ENCODE measurements at places on chromosomes 5 and 9.
A peak's percentile ranks its signal among the peaks of the same experiment; 100 is the strongest.

- DNase-seq, result no peak
Measured at GRCh38 chr9:132802121-132802795, 75.8 kb downstream of the AK8 start.

GRCh38 chr5:620152-620551 lies 8.0 kb downstream of the CEP72 start:
- no peak for DNase-seq

DNA sequence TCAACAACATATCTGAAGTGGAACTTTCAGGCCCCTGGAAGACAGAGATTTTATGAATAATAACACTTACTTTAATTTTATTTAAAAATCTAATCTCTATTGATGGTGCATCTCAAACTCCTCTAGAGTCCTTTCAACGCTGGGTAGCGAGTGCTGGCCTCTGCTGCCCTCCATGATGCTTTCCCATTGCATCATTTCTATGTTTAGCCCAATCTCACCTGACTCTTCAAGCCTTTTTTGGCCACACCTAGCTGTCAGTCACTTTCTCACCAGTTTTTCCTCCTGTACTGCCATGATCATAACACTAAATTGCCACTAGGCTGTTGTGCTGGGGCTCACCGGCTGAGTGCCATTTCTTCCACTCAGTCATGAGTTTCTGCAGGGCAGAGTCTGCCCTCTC lies 396.1 kb upstream of the DAP start:
- DNase-seq, result no peak

- DNase-seq, result no peak
Measured at GRCh38 chr9:135046739-135047350, 40.6 kb upstream of the OLFM1 start.

DNA sequence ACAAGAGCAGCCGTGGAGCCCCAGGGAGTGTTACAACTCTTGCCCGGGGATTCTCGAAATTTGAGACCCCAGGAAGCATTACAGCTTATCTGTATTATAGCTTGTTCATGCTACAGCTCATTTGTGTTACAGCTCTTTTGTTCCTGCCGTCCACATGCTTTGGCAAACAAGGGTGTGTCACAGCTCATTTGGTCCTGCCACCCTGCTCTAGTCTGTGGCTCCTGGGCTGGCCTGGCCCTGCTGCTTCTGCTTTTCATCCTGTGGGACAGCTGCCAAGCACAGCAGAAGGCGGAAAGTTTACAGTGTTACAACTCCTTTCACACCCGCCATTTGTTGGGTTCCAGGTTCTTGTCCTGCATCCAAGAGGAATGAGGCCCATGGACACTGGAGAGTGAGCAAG lies 685.0 kb downstream of the SLCO4C1 start:
- no peak for DNase-seq

GRCh38 chr9:77616191-77616590 lies 31.9 kb downstream of the GNA14 start:
- DNase-seq, result no peak

DNA sequence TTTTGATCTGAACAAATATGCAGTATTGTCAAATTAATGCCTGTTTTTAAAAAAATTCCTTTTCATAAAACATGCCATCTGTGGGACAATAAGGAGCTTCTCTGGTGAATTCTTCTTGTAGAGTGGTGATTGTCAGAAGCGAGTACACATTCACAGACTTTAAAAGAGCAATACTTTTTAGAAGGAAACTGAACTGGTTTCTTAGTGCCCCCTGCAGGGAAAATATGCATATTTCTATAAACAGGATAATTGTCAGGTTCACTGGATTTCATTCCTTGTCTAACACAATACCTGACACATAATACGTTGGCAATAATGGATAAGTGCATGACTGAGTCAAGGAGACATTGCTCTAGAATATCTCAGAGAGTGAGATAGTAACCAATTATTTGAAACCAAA lies 133.7 kb downstream of the KIF4B start:
- DNase-seq, result no peak

GRCh38 chr9:75812141-75812540 lies 78.3 kb upstream of the PCSK5 start:
- DNase-seq, result no peak

GRCh38 chr5:121152411-121152810 lies 688.3 kb downstream of the PRR16 start:
- DNase-seq, result no peak

DNA sequence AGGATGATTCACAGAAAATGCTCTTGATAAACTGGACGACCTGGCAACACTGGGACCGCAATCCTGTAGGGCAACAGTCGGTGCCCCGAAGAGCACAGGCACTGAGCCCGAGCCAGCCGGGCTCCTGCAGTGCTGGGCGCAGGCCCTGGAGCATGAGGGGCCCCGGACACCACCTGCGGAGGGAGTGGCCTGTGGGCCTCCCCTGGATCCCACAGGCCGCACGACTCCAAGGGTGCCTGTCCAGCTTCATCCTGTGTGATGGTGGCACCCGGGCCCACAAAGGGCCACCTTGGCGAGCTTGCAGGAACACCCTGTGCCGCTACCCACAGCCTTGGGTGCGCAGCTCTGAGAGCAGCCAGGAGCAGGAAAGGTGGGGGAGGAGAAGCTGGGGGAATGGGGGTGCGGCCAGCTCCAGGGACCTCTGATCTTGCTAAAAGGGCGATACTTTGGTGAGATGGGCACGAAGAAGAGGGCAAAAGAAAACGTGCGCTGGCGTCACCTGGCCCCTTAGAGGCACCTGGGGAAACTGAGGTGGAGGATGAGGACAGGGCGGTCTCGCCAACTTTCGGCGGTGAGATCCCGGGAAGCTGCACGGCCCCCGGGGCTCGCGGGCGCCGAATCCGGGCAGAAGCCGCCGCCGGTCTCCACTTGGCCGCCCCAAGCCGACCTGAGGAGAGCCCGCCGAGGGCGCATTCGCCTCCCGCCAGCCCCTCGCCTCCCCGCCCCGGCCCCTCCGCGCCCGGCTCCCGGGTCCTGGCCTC lies 722 bp downstream of the TBC1D9B start:
- DNase-seq, result peak; percentile 31

DNA sequence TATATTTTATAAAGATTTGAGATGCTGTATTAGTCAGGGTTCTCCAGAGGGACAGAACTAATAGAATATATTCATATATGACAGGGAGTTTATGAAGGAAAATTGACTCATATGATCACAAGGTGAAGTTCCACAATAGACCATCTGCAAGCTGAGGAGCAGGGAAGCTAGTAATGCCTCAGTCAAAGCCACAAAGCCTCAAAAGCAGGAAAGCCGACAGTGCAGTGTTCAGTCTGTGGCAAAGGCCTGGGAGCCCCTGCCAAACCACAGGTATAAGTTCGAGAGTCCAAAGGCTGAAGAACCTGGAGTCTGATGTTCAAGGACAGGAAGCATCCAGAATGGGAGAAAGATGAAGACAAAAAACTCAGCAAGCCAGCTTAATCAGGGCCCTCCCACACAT lies 382.2 kb downstream of the LRRC70 start:
- DNase-seq, result no peak

DNA sequence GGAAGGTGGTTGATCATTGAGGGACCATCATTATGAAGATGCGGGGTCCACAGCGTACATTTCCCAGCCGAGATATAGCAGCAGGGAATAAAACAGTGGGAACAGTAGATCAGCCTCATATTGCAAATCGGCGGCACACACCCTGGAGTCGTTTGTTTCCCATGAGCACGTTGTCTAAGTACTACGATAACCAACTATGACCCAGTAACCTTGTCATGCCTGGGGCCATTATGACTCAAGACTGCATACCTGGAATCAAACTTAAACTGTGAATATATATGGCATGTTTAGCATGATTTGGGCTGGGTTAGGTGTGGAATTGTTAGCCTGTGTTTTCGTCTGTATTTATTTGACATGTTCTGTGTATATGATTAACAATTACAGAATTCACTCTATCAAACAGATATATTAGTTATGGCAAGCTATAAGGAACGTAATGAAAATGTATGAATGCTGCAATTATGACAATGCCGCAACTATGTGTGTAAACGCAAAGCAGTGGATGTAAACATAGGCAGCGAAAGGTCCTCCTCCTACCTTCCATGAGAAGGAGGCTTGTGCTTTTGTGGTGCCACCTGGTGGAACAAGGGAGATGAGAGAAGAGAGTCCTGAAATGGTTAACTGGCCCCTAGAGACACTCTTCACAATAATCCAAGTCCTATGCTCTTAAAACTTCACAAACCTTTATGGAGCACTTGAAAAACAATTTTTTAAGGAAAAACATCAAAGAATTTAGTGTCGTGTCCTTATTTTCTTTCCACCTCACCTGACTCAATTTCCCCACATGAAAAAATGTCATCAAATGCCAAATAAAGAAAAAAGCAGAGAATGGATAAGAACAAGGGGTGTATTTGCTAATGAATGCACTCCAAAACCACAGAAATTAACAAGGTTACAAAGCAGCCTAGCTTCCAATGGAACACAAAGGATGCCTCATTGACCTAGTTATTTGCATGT lies 47.1 kb downstream of the SEMA5A start:
- no peak for DNase-seq

DNA sequence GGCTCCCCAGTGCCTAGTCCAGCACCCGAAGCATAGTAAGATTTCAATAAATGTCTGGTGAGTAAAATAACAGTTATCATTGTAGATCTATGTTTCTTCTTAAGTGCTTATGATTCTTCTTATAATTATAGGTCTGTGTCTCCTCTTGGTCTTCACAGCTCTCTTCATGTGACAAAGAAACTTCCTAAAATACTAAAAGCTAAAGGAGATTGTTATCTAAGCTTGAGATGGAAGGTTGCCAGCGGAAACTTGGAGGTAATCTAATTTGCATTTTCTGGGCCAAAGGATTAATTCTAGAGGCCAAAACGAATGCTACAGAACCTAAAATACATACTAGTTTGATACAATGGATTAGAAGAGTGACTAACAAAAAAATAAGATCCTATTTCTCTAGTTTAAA lies 13.6 kb upstream of the ARHGAP26 start:
- no peak for DNase-seq

- no peak for DNase-seq
Measured at GRCh38 chr5:5145651-5146529, 5.8 kb downstream of the ADAMTS16 start.

GRCh38 chr5:167280111-167280510 lies 1011.3 kb upstream of the WWC1 start:
- DNase-seq, result no peak

DNA sequence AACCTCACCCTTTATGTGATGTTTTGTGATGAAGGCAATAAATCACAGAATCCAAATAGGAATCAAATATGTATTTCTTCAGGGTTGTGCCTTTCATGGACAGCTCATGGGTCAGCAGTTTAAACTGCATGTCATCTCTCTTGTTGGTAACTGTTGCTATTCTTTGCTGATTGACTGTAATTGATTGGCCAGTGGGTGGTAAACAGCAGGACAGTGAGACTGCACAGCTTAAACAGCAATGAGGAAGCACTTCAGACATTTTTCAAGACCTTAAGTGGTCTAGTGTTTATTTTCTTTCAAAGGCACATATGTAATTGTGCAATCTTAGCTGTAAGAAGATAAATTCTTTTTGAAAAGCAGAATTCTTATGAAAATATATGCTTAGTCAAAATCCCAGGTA lies 260.5 kb downstream of the COX7C start:
- DNase-seq, result no peak

DNA sequence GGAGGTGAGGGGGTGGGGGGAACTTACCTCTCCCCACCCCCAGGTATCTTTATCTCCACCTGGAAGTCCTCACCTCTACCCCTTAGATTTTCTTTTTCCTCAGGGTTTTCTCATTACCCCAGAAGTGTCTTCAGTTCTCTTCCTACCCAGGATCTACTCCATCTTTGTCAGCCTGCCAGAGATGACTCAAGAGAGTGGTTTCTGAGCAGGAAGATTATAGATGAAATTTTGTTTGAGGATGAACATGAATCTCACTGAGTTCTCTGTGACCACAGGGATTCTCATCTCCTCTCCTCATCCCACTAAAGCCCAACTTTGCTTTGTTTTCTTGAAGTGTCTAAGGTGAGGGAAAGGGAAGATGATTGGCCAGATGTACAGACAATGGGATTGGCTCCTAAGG lies 5.2 kb upstream of the HINT2 start:
- DNase-seq, result peak; percentile 65

DNA sequence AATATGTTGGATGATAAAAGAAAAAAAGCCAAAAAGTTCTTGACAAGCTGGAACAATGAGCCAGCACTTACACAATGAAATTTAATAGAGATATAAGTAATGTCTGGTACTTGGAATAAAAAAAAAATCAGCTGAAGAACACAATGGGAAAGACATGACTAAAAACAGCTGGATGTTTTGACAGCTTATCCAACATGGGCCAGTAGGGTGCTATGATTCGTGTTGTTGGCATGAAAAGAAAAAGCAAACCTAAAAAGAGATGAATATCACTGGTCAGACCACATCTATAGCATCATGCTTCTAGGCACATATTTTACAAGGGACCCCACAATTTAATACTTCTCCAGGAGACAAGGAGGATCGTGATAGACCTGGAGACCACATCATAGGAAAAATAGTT lies 175.3 kb downstream of the ARL15 start:
- DNase-seq, result peak; percentile 26

GRCh38 chr5:91016954-91017700 lies 366.0 kb downstream of the ARRDC3 start:
- DNase-seq, result no peak

DNA sequence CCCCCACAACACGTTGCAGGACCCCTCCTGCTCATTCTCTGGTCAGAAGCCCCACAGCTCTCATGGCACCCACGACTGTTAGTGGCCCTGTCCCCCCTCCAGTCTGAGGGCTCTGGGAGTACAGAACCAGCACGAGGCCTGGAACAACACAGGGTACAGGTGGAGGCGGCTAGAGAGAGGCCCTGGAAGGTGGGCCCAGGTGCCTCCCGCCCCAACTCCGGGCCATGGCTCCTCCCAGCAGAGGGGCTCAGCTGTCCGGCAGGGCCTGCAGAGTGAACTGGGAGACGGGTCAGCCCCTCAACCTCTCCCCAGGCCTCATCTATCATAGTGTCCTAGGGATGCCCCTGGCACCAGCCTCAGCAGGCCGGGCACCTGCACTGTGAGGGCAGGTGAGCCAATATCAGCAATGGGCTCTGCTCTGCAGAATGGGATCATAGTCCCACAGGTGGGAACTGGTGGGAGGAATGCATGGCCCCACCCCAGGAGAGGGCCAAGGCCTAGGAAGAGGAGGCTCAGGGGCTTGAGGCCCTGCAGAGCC lies 58.6 kb downstream of the BARX1 start:
- peak; percentile 3 for DNase-seq

DNA sequence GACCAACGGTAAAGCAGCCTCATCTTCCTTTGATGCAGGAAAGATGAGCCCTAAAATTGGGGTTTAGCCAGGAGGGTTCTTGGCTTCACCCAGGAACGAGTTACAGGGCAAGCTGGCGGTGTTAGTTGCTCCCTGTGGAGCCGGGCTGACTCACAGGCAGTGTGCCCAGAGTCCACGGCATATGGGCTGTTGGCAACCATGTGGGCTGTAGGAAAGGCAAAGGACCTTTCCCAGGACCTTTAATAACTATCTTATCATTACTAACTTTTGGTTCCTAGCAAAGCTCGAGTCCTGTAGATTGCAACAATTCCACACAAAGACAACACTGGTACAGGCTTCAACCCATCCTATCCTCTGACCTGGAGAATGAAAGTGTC lies 29.8 kb upstream of the CLPTM1L start:
- no peak for DNase-seq

GRCh38 chr9:20618361-20618802 lies 3.9 kb downstream of the MLLT3 start:
- no peak for DNase-seq

Data from hepatic stellate cell (primary cell).